Epithelial cell of esophagus (primary cell): ENCODE measurements at places on chromosomes 12 and 14.

GRCh38 chr12:10113075-10113474 lies 14.3 kb upstream of the CLEC1A start:
- DNase-seq: no peak

DNA sequence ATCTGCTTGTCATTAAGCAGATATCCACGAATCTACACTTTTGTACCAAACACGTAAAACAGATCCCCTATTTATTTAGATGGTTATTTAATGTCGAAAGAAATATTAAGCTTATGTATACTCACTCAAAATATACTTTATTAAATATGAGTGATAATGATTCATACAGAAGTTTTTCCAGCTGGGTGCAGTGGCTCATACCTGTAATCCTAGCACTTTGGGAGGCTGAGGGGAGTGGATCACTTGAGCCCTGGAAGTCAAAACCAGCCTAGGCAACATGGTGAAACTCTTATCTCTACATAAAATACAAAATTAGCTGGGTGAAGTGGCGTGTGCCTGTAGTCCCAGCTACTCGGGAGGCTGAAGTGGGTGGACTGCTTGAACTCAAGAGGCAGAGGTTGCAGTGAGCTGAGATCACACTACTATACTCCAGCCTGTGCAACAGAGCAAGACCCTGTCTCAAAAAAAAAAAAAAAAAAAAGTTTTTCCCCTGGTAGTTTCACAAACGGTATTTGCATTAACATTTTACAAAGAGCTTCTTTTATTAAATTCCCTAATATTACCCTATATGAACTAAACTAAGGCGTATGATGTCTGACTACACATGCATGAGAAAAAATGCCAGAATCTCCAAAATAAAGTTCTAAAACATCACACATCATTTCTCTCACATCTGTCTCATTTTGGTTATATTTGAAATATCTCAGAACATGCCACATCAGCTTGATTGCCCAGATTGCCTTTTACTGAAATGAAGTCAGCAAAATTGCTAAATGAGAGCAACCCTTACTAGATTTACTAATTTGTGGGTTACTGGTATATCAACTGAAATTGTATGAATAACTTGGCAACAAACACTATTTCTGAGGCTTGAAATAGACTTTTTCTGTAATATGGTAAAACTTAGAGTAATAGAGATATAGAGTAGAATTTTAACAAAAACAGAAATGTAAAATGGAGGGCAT lies 74.9 kb downstream of the PAWR start:
- peak; percentile 74 for DNase-seq

- DNase-seq: no peak
These were observed 80.6 kb downstream of the PIWIL1 start for GRCh38 chr12:130418251-130418650.

- peak; percentile 76 for DNase-seq
These were observed 50.6 kb downstream of the LRCOL1 start for GRCh38 chr12:132559652-132560363.

- DNase-seq: peak; percentile 19
These were observed 22.4 kb upstream of the LRRC10 start for GRCh38 chr12:69633061-69633460.

GRCh38 chr14:23402296-23403138 lies 5.6 kb downstream of the MYH6 start:
- DNase-seq: no peak

DNA sequence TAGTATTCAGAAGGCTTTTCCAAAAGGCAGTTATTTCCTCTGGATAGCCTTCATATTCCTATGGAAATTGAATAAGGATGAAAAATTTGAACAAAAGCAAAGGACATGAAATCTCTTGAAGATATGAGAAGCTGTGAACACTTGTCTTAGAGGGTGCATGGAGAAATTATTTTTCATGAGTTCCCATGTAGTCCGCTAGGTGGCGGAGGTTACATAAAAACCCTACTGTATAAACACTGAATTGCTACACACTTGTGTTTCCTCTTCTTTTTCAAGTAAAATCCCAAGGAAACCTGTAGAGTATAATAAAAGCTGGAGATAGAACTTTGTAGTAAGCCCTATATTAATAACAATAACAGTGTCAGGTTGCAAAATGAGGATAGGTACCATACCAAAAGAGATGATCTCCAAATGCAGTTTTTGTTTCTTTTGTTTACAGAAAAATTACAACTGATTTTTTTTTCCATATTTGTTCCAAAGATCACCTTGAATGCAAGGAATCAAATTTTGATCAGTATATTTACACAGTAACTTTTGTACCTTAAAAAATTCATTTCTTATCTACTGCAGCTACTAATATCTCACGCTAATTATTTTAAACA lies 37.8 kb upstream of the OR4E1 start:
- peak; percentile 60 for DNase-seq

- peak; percentile 45 for DNase-seq
These were observed 12.8 kb downstream of the ZFYVE1 start for GRCh38 chr14:73014105-73014504.

GRCh38 chr14:104217486-104218360 lies 79.3 kb downstream of the KIF26A start:
- DNase-seq: no peak

DNA sequence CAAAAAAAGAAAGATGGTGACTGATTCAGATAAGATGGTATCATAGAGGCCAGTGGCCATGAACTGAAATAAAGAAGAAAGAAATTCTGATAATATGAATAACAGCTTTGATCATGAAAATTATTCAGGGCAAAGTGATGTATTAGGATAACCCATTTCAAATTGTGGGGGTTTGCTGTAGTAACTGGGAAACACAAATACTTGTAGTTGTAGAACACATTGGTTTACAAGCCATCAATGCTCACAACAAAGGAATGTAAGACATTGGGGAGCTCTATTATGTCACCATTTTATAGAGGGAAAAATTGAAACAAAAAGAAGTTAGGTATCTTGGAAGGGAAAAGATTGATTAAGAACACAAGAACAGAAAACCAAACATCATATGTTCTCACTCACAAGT lies 140.4 kb upstream of the FRMD6 start:
- no peak for DNase-seq

GRCh38 chr12:71460318-71460717 lies 20.7 kb downstream of the LGR5 start:
- no peak for DNase-seq

GRCh38 chr14:78848234-78848820 lies 678.2 kb downstream of the NRXN3 start:
- DNase-seq: peak; percentile 68

DNA sequence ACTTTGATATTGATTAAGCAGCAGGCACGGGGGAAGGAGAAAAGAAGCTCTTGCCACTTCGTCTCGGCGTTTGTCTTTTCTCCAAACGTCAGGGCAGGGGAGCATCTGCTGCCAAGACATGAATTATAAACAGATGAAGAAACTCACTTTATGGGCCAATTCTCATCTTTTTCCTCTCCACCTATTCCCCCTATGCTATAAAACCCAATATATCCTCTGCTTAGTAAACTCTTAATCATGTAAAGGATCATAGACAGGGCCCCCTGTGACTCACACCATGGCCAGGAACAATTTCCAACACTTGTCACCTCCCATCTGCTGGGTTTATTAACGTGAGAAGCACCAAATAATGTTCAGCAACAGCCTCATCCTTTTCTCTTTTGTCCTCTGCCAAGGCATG lies 1092.1 kb upstream of the TMEM132C start:
- peak; percentile 16 for DNase-seq

DNA sequence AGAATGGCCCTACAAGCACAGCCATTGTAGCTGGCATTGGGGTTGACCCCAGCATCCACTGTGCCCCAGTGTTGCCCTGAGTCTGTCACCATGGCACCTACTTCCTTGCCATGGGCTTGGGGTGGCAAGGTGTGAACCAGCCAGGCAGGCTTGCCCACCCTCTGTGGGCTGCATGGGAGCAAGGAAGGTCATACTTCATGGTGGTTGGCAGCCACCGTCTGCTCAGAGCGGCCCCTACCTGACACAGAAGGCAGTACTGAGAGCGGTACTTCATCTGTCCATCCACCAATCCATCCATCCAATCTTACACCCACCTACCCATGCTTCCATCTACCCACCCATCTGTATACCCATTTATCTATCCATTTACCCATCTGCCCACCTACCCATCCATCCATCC lies 160.1 kb downstream of the KIF26A start:
- DNase-seq: no peak

DNA sequence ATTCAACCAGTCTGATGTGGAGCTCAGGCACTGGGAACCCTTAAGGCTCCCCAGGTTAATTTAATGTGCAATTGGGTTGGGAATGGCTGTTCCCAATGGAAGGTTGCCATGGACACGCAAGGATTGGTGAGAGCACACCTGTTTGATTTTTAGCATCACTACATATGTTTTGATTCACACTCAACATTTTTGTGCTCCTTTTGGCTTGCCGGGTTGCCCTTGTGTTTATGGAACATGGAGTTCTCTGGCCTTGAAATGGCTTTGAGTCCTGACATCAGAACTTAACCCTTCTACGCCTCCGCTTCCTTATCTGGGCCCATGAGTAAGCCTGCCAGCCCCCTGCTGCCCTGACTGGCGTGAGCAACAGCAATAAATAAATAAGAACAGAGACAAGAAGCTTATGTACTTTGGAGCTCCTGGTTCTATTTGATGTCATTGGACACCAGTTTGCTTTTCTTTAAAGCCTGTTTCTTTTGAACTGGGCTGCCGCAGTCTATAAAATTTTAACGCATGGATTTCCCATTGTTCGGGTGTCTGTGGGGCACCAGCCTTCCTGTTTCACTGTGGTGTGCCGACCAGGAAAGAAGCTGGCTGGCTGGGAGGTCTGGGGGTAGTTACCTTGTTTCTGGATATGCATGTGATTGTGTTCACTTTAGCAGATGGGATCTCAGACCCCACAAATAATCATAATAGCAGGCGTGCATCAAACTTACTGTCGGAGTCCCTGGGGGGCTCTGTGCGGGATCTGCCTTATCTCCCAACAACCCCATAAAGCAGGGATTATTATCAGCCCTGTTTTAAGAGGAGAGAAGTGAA lies 27.8 kb downstream of the TBX3 start:
- DNase-seq: no peak

GRCh38 chr14:100419856-100420255 lies 96.7 kb downstream of the SLC25A47 start:
- no peak for DNase-seq

DNA sequence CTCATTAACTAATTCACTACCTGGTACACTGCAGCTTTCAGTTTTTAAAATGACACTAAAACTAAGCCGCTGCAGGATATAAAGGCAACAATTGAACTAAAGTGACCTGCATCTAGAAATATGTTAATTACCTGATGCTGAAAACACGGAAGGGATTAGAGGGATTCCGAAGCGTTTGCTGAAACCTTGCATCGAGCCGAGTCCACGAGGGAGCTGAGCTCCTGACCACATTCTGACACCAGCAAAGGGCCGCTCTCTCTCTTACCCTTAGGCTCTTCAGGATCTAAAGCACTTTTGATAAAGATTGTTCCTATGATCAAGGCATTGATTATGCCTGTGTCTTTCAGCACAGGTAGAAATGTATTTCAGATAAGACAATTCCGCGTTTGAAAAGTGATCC lies 59.5 kb upstream of the CDKN3 start:
- no peak for DNase-seq

- peak; percentile 33 for DNase-seq
These were observed 9.0 kb downstream of the ASIC1 start for GRCh38 chr12:50066402-50066801.

- no peak for DNase-seq
These were observed 7.0 kb downstream of the AMN start for GRCh38 chr14:102929241-102930137.

GRCh38 chr12:38101753-38102152 lies 214.8 kb upstream of the ALG10B start:
- no peak for DNase-seq

GRCh38 chr12:60201891-60202290 lies 606.1 kb downstream of the SLC16A7 start:
- no peak for DNase-seq

GRCh38 chr12:62196146-62196545 lies 64.1 kb upstream of the USP15 start:
- DNase-seq: no peak

GRCh38 chr14:37172024-37172869 lies at the start of gene SLC25A21:
SLC25A21 (minus strand) TSS chr14:37172606.
- DNase-seq: peak; percentile 79

- no peak for DNase-seq
These were observed 58.7 kb upstream of the RD3L start for GRCh38 chr14:104001003-104001402.

DNA sequence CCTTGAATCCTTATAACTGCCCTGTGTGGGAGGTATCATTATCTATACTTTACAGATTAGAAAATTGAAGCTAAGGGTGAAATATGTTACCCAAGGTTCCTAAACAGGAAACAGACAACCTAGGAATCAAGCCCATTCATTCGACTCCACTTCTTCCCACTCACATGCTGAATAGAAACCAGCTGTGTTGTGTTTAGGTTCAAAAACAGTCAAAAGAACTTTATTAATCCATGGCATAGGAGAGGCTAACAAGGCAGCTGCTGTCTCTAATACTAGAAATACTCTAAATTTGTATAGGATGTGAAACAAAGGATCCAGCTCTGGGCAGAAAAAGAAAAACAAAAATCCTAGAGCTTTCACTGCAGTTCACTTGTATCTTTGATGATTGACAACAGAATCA lies 9.9 kb downstream of the AMDHD1 start:
- no peak for DNase-seq

GRCh38 chr14:33833706-33834465 lies 117.0 kb downstream of the EGLN3 start:
- DNase-seq: peak; percentile 12

DNA sequence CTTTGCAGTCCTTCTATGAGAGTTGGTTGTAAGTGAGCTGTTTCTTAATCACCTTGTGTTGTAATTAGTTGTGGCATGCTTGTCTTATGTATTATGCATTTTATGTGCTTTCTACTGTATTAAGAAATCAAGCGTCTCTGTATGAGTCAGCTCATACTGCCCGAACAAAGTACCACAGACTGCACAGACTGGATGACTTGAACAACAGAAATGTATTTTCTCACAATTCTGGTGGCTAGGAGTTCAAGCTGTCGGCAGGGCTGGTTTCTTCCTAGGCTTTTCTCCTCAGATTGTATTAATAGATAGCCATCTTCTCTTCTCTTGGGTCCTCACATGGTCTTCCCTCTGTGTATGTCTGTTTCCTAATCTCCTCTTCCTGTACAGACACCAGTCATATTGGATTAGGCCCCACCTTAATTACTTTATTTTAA lies 77.7 kb downstream of the FLRT2 start:
- DNase-seq: peak; percentile 93

- DNase-seq: peak; percentile 53
These were observed 9.8 kb downstream of the CTDSP2 start for GRCh38 chr12:57836442-57837375.

DNA sequence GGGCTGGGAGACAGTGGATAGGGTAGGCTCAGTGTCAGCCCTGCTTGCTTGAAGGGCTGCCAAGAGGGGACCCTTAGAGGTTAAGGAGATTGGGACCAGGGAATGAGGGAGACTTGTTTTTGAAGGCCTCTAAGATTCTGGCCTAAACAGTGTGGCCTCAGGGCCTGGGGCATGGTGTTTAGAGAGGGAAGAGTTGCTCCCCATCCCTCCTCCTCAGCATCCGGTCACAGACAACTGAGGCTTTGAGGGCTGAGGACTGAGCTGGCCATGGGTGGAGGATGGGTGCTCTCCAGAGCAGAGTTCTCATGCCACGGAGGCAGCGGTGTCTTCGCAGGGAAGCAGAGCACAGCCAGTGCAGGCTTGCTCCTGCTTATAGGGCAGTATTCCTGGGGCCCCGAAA lies 49.4 kb downstream of the KRT80 start:
- DNase-seq: no peak
